Activated CD8-positive, alpha-beta T cell treated with anti-CD3 and anti-CD28 coated beads for 36 hours (primary cell): ENCODE measurements at places on chromosomes 2 and 18. TPM values are rescaled to one million over a fixed set of nuclear protein-coding genes. Genes with fewer than 3 reads are reported as not detected.

The SPRED2 gene
- 6.7 TPM for total RNA-seq

The SERTAD2 gene
- total RNA-seq = 33.9 TPM

The GALR1 gene
- not detected for total RNA-seq

The MRPL30 gene
- 30.0 TPM for total RNA-seq

The NEUROD1 gene
- not detected for total RNA-seq

DNA sequence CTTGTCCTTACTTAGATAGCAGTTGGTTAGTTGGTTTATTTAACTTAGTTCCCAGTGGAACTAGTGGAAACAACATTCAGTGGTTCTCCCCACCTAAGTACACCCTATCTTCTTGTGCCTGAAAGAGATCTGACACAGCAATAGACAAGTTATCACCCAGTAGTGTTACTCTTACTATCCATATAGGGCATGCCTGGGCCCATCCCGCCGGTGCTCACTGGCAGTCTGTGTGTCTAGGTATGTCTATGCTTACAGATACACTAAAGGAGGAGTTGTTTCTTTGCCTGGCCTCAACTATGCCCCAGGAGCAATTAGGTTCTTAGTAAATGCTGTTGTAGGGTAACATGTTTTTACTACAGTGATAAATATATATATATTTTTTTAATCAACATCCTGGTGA is 12.0 kb upstream of the NRP2 start:
- H3K4me1 ChIP-seq = no peaks in the 10 kb centered on the region
- H3K27ac ChIP-seq = no peak overlapping the region
- no peak for DNase-seq

DNA sequence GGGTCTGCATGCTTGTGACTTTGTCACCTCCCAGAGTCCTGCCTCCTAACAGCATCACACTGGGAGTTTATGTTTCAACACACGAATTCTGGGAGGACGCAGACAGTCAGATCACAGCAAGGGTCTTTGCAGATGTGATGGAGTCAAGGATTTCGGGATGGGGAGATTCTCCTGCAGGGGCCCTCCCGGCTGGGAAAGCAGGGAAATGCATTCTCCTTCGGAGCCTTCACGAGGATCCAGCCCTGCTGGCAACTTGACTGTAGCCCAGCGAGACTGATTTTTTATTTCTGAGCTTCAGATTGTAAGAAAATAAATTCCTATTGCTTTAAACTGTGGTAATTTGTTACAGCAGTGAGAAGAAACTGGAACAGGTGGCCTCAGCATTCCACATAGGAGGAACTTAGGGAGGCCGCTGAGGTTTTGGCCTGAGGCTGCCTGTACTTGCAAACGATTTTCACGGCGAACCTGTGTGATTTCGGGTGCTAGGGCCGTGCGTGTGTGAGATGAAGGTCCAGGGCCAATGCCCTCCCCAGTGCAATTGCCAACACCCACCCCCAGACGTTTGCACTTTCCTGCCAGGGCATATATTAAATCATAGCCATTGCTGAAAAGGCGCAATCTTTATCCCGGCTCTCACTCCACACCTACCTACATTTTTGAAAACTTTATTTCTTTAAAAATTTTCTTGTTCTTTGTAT is 79.8 kb downstream of the ASB1 start:
- H3K27me3 ChIP-seq = no peaks in the 10 kb centered on the region
- no peak for DNase-seq
- no peaks in the 10 kb centered on the region for H3K36me3 ChIP-seq
- H3K4me3 ChIP-seq = no peak overlapping the region
- no peaks in the 10 kb centered on the region for H3K4me1 ChIP-seq

GRCh38 chr2:200193791-200194190 is 112.7 kb upstream of the SPATS2L start:
- no peak for DNase-seq
- no peak overlapping the region for H3K4me3 ChIP-seq
- no peaks in the 10 kb centered on the region for H3K4me1 ChIP-seq

DNA sequence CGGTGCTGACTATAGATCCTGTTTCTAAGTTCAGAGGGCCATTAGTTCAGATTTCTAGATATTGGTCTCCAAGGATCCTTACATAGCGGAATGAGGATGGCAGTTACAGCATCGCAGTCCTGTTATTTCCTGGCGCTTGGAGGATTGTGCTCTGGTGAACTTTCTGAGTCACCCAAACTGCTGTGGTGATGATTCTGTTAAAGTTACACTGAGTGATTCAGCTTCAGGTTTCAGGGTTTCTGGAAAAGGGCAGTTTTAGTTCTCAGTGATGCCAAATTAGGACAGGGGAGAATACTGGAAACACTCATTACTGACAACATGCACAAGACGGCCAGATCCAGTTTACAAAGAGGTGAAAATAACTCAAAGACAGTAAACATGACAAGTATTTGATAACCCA is 52.1 kb upstream of the ANKRD62 start:
- no peak for DNase-seq
- peaks cover 11% of the 10 kb centered on the region for H3K27me3 ChIP-seq
- no peaks in the 10 kb centered on the region for H3K36me3 ChIP-seq

- no peaks in the 10 kb centered on the region for H3K36me3 ChIP-seq
- H3K4me3 ChIP-seq = no peak overlapping the region
- H3K27me3 ChIP-seq = no peaks in the 10 kb centered on the region
- H3K27ac ChIP-seq = no peak overlapping the region
Observed at GRCh38 chr2:179454443-179455171, 190.0 kb upstream of the SESTD1 start.

DNA sequence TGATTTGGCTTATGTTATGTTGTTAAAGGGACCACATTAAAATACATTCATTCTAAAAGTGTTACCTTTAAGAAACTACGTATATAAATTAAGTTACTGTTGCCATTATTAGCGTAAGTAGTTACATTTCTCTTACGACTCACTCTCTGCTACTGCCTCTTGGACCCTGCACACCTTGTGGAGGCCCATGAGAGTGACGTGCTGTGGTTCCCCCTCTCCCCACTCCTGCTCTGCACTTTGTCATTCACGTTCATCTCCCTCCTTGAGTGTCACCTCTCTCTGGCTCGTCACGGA is 830 bp upstream of the MERTK start:
- H3K27ac ChIP-seq = no peak overlapping the region
- no peaks in the 10 kb centered on the region for H3K36me3 ChIP-seq
- DNase-seq = no peak
- peak overlapping the region; percentile 77 for H3K4me3 ChIP-seq
- H3K27me3 ChIP-seq = peaks cover 45% of the 10 kb centered on the region
